D721Med (cell line): ENCODE measurements at places on chromosomes 13 and 19.

- no peak for DNase-seq
These were observed 30.2 kb downstream of the COG6 start for GRCh38 chr13:39685652-39686051.

- DNase-seq, result no peak
These were observed 54.3 kb downstream of the MTMR6 start for GRCh38 chr13:25232937-25233515.

- no peak for DNase-seq
These were observed 222.4 kb upstream of the IRS2 start for GRCh38 chr13:110008816-110009215.

GRCh38 chr13:31274390-31274789 is 74.6 kb downstream of the B3GLCT start:
- no peak for DNase-seq

GRCh38 chr13:21675095-21675991 is 4.5 kb downstream of the FGF9 start:
- DNase-seq, result no peak

DNA sequence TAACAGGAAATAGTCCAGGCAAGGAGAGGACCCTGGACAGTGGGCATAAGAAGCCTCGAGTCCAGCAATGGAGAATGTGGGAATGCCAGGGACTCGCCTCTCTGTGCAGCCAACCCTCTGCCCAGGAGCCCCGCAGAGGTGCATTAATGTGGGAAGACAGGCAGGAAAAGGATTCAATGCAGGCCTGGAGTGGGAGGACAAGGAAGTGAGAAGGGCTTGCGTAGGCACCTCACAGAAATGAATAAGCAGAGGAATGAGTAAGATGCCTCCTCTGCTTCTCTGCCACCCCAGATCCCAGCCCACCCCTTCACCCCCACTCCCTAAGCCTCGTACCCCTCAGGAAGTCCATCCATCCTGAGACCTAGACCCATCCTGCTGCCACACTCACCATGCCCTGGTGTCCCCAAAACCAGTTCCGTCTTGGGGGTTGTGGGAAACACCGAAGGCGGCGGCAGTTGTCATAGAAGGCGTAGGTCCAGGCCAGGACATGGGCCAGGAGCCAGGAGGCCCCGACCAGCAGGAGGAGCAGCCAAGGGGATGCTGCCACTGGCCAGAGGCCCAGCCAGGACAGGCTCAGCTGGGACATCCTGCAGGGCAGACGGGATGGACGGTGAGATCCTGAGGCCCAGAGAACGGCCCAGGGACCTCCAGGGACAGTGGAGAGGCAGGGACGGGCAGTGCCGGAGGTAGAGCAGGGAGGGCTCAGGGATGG is 692 bp downstream of the CYP4F2 start:
- DNase-seq, result no peak

DNA sequence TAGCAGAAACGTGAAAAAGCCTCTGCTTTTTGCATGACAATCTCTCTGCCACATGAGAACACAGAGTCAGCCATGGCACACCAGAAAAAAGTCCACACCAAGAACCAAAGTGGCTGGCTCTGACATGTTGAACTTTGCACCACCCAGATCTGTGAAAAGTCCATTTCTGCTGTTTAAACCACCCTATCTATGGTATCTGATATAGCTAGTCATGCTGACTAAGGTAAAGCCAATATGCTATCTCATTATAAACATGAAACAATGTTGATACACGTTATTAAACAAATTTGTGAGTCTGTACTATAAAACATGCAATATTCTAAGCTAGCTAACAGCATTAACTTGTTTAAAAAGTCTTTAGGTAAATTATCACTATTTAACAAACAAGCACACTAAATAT is 21.0 kb upstream of the ZNF432 start:
- DNase-seq, result no peak

DNA sequence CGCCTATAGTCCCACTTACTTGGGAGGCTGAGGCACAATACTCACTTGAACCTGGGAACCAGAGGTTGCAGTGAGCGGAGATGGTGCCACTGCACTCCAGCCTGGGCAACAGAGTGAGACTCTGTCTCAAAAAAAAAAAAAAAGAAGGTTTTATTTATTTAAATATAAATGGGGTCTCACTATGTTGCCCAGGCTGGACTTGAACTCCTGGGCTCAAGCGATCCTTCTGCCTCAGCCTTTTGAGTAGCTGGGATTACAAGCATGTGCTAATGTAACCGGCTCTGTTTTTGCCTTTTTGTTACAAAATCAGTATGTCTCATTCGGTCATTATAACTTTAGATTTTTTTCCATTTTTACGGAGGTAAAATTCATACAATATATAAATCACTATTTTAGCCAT is 24.2 kb downstream of the FBXO27 start:
- DNase-seq, result no peak

- no peak for DNase-seq
These were observed 51.5 kb upstream of the WDFY2 start for GRCh38 chr13:51532736-51533197.

DNA sequence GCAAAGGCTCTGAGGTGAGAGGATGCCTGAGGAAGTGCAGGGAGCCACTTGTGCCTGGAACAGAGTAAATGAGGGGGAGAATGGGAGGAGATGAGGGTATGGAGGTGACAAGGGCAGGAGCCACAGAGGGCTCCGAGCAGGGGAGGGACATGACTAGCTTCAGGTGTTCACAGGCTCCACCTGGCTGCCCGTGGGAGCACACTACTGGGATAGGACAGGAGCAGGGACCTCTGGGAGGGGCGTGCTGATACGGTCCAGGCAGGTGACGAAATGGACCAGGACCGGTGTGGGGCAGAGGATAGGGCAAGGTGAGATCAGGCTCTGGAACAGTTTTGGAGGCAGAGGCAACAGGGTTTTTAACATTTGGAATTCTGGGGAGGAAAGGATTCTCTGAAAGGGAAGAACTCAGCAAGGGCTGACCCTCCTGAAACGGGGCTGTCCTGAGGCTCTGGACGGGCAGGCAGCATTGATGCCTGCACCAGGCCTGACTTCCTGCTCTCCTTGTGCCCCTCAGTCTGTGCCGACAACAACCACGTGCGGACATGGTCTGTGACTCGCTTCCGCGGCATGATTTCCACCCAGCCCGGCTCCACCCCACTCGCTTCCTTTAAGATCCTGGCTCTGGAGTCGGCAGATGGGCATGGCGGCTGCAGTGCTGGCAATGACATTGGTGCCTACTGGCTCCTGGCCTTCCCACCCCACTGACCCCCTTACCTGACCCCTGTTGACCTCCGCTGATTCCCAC is 11.6 kb downstream of the SHKBP1 start:
- no peak for DNase-seq

DNA sequence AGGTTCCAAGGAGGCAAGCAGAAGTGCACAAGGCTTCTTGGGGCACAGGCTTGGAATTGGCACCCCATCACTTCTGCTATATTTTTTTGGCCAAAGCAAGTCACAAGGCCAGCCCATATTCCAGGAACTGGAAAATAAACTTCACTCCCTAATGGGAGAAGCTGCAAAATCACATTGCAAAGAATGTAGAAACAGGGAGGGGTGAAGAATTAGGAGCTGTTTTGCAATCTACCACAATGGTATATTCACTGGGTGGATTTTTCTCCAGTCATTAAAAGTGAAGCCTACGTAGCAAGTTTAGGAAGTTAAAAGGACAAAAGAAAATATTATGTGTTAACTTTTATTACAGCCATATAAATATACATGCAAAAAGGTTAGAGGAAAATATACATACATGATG is 464.8 kb downstream of the COG6 start:
- DNase-seq, result no peak

GRCh38 chr13:71079638-71080037 is 787.4 kb downstream of the DACH1 start:
- DNase-seq, result no peak

- no peak for DNase-seq
These were observed 46.9 kb downstream of the ITGBL1 start for GRCh38 chr13:101499406-101499805.

DNA sequence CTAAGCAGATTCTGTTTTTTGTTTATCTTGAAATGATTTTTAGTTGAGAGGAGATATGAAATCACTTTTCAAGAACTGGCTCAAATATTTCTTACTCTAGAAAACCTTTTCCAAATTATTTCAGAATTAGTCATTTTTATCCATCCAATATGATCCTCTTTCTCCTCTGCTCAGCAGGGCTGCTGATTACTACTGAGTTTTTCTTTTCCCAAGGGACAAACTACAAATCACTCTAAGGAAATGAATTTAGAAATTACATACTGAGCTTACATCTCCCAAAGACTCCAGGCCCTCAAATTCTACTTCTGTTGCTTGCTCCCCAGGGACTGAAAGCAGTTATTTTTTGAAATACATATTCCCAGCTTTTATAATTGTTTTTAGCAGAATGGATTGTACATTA is 87.4 kb upstream of the UFM1 start:
- no peak for DNase-seq

DNA sequence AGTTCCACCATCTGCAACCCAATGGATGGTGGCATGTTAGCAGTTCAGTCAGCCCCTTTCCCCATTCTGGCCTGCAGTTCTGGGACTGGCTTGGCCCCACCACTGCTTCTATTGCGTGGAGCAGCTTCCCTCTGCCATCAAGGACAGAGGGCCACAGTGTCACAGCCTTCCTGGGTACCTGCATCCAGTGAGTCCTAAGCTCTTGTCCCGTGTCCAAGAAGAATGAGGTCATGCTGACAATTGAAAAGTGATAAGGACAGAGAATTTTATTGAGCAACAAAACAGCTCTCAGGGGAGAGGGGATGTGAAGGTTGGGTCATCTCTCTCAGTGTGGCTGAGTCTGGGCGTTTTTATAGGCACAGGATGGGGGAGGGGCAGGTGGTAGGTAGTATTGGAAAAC is 33.5 kb upstream of the SIN3B start:
- DNase-seq, result no peak

GRCh38 chr13:110644892-110645521 is 29.7 kb downstream of the NAXD start:
- no peak for DNase-seq

DNA sequence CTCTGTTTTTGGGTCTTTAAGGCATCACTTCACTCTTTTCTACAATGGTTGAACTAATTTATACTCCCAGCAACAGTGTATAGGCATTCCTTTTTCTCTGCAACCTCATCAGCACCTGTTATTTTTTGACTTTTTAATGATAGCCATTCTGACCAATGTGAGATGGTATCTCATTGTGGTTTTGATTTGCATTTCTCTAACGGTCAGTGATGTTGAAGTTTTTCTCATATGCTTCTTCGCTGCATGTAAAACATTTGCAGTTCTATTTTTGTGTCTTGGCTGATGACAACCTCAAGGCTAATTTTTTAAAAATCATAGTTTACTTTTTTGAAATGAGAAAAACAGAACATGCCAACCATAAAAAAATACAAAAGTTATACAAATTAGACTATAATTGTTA is 258.2 kb upstream of the EDNRB start:
- no peak for DNase-seq

DNA sequence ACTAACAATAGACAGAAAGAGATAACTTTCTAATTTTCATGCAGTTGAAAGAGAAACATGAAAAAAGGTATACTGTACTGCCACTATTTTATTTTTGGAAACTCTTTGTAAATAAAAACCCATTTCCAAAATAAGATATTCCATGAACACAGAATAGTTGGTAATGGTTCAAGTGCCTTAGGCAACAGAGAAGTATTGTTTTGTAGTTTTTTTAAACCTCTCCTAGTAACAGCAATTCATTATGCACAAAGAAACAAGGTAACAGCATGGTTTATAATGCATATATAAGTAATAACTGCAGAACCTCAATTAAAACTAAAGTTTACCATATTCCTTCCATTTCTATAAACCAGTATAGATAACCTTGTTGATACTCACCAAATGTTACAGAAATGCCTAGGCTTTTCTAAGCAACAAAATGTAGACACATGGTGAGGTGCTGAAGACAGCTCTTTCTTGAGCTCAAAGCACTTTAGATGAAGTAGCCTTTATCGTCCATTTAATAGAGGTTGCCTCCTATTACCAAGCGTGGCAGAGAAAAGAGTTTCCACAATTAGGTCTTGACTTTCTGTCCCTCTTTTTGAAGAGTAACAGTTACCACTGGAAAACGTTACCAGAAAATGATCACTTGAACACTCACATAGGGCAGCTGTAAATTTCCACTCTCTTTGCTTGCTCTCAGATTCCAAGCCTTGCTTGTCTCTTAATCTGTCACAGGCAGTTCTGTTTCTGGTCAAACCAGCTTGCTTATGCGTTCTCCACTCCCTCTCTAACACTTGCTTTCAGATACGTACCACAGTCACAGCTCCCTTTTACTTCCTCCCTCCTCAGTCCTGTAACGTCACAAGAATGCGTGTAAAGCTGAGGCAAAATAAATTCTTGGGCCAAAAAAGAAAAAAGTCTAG is 42.9 kb downstream of the CAB39L start:
- no peak for DNase-seq

DNA sequence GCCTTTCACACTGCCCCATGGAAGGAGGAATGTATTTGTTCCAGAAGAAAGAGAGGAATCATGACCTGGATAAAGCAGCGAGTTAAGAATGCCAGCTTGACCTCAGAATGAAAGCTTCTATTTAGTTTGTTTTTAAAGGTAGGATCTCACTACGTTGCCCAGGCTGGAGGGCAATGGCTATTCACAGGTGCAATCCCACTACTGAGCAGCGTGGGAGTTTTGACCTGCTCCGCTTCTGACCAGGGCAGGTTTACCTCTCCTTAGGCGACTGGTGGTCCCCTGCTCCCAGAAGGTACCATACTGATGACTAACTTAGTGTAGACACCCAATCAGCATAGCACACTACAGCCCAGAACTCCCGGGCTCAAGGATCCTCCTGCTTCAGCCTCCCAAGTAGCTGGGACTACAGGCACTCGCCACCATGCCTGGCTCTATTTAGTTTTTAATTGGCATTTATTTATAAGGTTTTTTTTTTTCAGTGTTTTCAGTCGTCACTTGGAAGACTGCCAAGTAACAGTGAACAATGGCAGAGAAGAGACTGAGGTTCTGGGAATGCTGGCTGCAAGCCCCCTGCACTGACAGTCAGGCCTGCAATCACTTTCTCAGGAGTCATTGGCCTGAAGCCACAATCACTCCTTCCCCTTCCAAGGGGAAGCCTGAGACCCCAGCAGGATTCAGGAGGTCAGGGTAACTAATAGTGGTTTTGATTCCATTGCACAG is 73.1 kb downstream of the EPS15L1 start:
- DNase-seq, result no peak

- no peak for DNase-seq
These were observed at the start of gene LACC1 for GRCh38 chr13:43879755-43880181. TSS of gene LACC1 (plus strand) at chr13:43879904. CDS start at chr13:43880986, 1,082 bp downstream.

DNA sequence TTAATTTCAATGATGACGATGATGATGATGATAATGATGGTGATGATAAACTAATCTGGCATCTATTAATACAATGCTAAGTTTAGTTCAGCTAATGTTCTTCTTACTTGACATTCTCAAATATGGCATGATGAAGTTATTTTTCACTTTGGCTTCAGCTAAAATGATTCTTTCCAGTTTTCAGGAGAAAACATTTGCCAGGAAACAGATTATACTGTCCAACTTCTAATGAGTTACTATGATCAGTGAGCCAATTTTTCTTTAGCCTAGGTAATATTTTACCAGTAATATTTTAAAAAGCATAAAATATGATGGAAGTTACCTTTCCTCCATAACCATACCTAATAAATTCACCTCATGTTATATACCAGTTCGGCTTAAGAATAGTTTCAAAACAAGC is 245.7 kb upstream of the CSNK1A1L start:
- DNase-seq, result no peak

- DNase-seq, result no peak
These were observed 484.4 kb upstream of the PCDH20 start for GRCh38 chr13:61900033-61900432.

GRCh38 chr13:51937320-51938290 is 73.6 kb downstream of the ATP7B start:
- DNase-seq, result no peak

- DNase-seq, result no peak
These were observed 5.1 kb upstream of the GTF3A start for GRCh38 chr13:27419328-27419727.
